ENCODE measurements at places on chromosomes 11 and 22.

- DNase-seq: no peak
These were observed 339.9 kb downstream of the SOX6 start for GRCh38 chr11:16016468-16016829.

DNA sequence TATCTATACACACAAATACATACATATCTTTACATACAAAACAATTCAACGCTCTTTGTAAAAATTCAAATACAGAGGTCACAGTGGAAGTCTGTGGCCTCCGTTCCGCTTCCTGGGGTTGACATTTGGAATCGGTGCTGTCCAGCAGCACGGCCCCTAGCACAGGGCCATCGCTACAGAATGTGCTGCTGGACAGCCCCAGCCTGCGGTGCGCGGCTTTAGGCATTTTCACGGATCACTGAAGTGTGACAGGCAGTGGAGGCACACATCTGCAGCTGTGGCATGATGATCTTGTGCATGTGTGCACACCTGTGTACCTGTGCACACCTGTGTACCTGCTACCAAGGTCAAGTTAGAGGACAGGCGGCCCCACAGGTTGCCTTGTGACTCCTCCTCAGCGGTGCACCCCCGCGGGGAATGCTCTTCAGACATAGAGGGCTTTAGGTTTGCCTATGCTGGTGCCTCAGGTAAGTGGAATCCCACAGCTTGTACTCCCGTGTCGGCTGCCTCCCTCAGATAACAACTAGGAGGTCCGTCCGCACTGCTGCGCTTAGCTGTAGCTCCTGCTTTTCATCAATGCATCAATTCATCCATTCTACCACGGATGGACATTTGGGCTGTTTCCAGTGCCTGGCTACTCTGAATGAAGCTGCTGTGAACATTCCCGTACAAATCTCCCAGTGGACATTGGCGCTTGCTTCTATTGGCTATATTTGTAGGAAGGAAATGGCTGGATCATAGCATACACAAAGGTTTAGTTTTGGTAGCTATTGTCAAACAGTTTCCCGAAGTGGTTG lies 29.9 kb downstream of the GAL start:
- DNase-seq: no peak

- DNase-seq: no peak
These were observed 1.1 kb downstream of the MYBPC3 start for GRCh38 chr11:47351156-47352126.

GRCh38 chr11:95058621-95059020 lies 8.1 kb upstream of the SRSF8 start:
- no peak for DNase-seq

GRCh38 chr22:39155421-39155820 lies 2.9 kb upstream of the CBX7 start:
- no peak for DNase-seq

- no peak for DNase-seq
These were observed 17.7 kb downstream of the CTNND1 start for GRCh38 chr11:57779276-57779675.

GRCh38 chr11:104089481-104089880 lies 53.0 kb downstream of the DDI1 start:
- DNase-seq: no peak

DNA sequence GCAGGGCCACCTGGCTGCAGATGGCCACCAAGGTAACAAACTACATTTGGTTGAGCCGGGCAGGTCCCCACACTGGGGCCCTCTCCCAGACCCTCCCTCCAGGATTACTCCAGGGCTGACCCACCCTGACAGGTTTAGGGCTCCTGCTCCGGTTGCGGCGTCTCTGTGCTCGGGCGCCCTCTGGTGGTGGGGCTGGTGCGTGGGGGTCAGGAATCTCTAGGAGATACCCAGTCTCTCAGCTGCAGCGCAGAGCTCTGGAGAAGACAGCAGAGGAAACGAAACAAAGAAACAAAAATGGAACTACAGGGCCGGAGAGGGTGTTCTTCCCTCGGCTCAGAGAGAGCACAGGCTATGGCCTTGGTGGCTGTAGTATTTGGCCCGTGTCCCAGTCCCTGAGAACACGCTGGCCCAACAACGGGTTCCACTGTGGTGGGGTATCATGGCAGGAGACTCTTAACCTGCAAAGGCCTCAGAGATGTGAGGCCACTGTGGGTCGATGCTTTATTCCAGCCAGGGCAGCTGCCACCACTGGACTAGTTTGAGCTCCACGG lies 2.4 kb downstream of the C11orf96 start:
- DNase-seq: no peak

DNA sequence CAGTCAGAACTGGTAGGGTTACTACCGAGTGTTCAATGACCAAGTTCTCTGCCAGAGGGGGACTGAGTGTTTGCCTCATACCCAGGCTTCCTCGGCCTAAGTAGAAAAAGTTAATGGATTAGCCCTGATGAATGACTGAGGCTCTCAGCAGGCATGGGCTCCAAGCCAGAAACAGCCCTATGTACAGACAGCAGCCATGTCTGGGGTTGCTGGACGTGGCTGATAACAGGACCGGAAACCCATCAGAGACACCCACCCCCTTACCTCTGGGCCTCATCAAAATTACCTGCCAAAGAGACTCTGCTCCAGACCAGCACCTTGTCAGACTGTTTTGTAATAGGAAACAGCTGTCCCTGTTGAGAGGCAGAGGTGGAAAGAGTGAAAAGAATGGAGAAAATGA lies 351.4 kb downstream of the ETS1 start:
- no peak for DNase-seq

DNA sequence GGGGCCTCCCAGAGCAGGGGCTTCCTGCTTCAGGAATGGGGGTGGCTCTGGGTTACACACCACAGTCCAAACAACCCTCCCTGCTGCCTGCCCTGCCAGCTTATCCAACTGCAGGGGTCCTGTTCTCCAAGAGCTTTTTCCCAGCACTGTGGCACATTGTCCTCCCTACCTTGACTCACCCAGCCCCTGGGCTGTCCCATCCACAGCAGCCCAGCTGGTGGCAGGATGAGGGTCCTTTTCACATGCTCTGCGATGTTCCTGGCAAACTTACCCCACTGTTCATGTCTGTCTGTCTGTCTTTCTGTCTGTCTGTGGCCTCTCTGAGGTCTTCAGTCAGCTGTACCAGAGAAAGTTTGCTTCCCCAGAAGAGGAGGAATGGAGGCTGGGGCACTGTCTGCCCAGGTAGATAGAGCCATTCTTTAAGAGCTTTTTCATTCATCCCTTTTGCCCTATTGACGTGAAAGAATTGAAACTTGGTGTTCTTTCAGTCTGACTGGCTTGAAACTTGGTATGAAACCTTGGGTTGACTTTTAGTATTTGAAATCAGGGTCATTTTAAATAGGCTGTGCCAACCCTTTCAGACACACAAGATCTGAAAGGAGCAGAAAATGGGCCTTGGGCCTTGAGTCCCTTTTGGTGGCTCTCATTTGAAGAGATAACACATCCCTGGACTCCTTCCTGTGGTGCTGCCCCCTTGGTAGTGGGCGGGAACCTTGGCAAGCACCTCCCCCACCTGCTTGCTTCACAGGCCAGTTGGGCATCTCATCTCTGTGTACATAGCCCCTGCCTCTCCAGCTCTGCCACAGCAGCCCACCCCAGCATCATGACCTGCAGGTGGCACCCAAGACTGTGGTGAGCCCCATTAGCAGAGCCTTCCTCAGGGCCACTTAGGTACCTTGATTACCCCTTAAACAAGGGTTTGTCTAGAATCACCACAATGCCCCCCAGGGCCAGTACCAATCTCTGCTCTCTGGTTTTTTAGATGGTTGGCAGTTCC lies 74.6 kb upstream of the SUSD2 start:
- no peak for DNase-seq

DNA sequence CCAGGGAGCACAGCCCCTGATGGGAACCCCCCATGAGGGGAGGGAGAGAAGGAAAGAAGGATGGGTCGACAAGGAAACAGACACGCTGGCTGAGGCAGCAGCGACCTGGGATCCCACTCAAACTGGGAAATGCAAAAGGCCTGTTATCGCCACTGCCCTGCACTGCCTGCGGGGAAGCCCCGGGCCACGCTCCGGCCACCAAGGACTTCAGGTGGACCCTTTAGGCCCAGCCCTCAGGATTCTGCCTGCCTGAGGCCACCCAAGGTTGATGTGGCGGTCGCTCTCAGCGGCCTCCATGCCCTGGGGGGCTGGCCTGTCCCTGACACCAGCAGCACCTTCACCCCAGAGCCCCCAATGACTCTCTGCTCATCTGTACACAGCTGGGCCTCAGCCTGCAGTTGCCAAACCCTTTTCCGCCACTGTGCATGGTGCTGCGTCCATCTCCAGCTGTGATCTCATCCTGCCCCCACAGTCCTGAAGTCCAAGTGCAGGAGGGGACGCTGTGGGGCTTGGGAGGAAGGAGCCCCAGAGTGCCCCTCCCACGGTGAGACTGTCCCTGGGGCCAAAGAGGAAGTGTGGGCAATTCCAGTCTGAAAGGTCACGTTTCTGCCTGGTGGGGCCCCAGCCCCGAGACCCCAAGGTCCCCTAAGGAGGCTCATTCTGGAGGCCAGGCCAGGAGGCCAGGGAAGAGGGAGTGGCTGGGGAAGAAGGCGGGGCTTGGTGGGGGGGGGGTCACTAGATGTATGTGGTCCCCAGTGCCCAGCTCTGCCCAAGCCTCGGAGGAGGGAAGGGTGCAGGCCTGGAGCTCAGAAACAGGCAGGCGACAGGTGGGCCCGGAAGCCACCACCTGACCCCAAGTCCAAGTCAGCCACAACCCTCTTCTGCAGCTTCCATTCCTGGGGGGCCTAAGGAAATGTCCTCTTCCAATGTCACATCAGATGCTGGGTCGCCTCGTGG lies 31.6 kb downstream of the OSBPL5 start:
- DNase-seq: no peak

DNA sequence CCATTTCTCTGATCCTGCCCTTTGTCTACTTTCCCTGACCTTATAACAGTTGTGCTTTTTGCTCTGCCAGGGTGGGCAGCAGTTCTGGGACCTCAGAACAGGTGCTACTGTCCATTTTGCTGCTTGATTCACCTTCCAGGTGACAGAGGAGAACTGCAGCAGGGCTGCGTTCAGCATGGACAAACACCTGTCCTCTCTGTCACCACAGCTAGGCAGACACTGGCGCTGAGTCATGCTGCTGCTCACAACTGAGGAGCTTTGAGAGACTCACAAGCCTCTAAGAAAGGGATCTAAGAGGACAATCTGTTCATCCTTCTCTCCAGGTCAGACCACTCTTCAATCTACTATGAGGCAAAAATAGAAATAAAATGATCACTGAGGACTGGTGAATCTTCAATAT lies 1144.5 kb upstream of the CCDC90B start:
- DNase-seq: no peak

GRCh38 chr22:47144076-47144765 lies 381.8 kb downstream of the TBC1D22A start:
- DNase-seq: no peak

DNA sequence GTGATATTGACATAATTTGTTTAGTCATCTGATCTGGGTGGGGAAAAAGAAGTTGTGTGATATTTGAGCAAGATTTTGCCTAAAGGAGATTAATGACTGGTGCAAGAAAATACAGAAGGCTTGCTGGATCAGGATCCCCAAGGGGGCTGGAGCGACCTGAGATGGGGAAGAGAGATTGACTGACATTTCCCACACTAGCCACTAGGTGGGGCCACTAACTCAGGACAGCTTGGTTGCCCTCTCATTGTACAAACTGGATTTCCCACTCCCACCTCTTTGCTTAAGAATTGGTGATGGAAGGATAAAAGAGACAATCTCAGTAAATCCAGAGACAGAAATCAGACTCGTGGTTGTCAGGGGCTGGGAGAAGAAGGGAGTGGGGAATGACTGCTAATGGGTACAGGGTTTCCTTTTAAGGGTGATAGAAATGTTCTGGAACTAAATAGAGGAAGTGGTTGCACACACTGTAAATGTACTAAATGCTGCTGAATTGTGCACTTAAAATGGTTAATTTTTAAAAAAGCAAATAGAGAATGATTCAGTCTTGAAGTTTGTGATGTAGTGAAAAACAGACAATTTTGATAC lies 50.7 kb downstream of the CTTN start:
- DNase-seq: no peak

- DNase-seq: no peak
These were observed 17.6 kb downstream of the FADS3 start for GRCh38 chr11:61873588-61874376.

DNA sequence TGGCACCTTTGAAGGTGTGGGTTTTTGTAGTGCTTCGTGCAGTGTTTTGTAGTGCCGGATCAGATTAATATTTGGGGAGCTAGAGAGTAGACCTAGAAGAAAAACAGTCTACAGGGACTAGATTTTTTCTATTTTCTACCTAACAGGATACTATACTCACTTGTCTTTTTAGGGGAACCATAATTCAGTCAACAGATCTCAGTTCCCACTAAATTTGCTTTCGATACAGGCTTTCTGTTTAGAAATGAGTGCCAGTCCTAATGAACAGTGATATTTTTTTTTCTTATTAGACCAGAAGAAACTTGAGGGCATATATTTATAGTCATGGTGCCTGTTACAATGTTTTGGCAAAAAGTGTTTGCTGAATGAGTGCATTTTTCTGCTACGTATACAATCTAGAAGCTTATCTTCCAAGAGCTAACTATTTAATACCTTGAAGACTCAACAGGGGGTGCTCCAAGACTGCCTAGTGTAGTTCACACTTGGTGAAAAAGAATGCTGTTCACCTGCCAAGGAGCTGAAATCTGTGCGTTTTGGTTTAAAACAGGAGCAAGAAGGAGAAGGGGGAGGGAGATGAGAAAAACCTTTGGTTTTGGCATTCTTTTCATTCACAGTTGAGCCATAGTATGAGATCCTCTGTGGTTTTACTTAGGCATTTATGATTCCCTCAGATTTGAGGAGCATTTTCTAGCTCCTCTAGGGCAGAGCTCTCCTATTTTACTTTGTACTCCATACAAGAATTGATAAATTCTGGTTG lies 44.9 kb upstream of the VSTM5 start:
- DNase-seq: no peak

- DNase-seq: no peak
These were observed 33.3 kb downstream of the IGHMBP2 start for GRCh38 chr11:68936676-68937620.

DNA sequence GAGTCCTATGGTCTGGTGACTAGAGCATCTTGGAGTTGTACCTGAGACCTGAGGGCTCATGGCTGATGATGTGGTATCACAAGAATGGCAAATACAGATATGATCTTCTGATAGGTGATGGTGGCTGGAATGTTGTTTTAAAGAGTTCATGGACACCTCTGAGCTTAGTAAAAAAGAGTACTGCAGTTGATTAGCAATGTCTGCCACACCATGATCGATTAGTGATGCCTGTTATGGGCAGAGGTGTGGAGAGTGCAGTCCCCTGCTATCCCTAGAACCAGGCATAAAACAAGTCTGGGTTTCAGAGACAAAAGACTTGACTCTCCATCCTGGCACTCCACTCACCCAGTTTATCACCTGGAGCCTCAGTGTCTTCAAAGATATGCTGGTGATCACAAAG lies 1.4 kb upstream of the BATF2 start:
- DNase-seq: no peak

DNA sequence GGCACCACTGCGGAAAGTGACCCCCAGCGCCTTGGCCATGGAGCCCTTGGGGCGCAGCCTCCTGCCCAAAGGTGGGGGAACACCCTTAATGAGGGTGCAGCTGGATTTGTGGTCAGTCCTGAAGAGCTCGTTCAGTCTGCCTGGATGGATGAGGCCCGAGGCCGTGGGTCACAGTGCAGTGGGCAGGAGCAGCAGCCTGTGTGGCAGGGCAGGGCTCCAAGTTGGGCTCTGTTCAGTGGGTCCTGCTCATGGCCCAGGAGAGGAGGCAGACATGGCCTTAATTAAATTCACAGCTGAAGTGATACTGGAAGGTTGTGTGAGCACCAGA lies 33.3 kb downstream of the FAM83F start:
- DNase-seq: no peak

- no peak for DNase-seq
These were observed 34.3 kb downstream of the LDLRAD3 start for GRCh38 chr11:35978183-35978582.

Data from T-helper 22 cell (primary cell).